Astrocyte of the spinal cord (primary cell): ENCODE measurements at places on chromosomes 16 and 17.

GRCh38 chr17:27824176-27824715 lies 23.9 kb upstream of the NOS2 start:
- no peak for DNase-seq

DNA sequence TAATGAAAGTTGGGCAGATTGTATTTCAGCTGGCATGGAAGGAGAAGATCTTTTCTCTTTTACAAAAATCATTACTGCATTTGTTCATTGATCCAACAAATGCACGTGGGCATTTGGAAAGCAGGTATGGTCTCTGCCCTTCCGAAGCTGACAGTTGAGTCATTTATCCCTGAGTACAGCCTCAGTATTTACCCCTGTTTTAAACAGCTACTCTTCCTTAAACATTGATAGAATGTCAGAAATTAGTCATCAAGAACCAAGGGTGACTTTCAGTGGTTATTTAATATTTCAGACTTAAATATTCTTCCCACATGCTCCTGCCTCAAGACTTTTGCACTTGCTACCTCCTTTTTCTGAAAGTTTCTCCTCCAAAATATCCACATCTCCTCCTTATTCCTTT lies 226.7 kb upstream of the HSBP1 start:
- DNase-seq: no peak

DNA sequence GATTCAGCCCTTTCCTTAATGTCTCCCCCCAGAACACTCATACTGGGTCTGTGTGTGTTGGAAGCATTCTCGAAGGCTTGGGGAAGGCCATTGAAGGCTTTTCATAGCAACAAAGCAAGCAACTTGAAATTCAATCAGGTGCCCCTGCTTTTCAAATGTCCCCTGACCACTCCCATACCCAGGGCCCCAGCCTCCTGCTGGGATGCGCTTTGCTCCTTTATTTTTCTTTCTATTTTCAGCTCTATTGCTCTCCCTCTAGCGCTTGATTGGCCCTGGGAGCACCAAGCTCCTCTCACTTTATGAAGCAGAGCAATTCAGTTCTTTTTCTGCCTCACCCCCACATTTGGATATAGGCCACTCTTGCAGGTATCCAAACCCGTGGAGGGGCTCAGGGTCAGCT lies 92.0 kb downstream of the WSCD1 start:
- no peak for DNase-seq

DNA sequence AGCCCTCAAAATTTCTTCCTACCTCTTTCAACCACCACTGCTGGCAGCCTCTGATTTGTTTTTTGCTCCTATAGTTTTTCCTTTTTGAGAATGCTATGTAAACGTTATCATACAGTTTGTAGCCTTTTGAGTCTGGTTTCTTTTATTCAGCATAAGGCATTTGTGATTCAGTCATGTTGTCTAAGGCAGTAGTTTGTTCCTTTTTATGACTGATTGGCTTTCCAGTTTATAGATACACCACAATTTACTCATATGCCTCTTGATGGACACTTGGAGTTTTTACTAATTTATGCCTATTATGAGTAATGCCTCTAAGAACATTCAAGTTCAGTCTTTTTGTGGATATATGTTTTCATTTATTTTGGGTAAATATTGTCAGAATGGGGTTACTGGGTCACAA lies 136.6 kb downstream of the CHD9 start:
- no peak for DNase-seq

- DNase-seq: no peak
Measured at GRCh38 chr17:21089933-21090901, 36.5 kb upstream of the DHRS7B start.

DNA sequence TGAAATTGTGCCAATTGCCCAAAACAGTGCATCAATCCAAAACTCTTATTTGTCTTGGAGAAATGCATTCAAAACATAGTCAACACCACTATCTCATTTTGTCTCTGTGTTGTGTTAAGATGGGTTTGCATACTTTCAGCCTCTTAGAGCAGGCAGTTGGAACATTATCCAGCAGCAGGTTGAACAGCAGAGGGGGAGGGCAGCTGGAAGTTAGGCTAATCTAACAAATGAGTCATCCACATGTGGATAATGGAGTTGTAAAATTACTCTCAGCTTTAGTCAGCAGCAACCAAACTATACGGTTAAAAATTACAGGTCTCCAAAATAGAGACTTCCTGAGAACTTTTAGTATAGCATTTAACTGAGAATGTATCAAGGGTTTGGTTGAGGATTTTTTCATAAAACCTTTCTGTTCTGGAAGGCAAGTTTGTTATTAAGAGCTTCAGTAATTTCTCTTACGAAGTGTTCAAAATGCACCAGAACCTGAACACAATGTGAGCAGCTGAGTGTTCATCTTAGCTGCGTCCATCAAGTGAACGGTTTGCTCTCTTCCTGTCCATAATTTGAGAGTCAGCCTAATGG lies 46.3 kb downstream of the PRKCA start:
- DNase-seq: peak; percentile 88

DNA sequence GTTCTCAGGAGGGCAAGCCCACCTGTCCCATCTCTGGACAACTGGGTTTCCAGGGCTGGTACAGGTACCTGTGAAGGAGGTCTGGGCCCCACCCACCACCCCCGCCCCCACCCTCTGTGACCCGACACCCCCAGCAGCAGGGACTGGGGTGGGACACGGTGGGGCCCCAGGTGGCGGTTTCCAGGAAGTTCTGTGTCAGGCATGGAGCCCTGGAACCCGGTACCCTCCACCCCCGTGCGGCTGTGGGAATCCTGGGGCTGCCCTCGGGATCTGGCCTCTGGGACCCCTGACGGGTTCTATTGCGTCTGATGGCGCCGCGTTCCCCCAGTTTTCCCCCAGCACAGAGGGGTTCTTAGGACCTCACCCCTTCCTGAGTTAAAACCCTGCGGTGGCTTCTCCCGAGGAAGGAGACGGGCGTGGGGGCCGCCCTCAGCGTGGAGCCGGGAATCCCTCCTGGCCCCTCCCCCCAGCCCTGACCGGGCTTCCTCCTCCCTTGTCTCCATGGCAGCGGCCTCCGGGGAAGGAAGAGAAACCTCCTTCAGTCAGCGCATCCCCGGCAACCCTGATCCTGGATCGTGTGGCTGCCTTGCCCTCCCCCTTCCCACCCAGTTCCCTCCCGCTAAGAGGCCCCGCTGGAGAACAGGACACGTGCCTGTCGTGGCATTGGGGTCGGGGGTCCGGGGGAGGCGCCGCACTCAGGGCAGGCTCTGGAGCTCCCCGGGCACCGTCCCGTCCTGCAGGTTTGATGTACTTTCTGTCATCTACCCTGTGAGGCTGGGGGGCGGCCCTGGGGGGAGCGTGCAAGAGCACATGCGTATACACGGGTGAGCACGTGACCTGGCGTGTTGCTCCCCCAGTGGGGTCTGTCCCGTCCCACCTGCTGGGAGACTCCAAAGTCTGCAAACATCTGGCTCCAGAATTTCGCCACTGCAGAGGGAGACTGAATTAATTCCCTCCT lies 30.3 kb downstream of the CACNA1H start:
- DNase-seq: peak; percentile 54

DNA sequence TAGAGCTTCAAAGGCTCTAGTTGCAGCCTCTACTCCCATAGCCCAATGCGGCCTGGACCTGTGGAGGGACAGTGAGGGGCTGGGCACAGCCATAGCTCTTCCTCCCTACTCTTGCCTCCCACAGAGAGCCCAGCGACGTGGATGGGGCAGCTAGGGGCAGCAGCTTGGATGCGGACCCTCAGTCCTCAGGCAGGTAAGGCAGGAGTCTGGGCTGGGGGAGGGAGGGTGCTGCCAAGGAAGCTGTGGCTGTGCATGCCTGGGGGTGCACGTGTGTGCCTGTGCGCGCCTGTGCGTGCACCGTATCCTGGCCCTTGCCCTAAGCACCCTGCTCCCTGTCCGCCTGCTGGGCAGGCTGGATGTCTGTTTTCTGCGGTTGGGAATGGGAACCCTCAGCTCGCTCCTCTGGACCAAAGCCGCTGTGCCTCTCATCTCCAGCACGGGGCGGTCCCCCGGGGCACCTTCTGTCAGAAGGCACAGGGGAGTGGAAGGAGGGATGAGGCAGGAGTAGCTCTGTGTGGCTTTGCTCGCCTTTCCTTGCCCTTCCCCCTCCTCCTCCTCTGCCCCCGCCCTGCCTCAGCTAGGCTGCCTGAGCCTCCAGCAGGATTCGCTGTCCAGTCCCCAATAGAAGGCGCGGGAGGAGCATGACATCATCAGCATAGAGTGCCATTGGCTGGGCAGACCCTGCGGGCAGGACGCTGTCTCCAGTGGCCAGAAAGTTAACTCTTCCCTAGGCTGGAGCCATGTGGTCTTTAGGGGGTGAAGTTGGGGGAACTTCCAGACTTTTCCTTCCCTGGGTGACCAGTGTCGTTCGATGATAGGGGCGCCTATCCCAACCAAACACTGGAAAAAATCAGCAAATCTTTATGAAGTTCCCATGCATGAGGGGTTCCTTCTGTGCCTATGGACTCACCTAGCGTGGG lies 797 bp downstream of the PRCD start:
- peak; percentile 94 for DNase-seq

DNA sequence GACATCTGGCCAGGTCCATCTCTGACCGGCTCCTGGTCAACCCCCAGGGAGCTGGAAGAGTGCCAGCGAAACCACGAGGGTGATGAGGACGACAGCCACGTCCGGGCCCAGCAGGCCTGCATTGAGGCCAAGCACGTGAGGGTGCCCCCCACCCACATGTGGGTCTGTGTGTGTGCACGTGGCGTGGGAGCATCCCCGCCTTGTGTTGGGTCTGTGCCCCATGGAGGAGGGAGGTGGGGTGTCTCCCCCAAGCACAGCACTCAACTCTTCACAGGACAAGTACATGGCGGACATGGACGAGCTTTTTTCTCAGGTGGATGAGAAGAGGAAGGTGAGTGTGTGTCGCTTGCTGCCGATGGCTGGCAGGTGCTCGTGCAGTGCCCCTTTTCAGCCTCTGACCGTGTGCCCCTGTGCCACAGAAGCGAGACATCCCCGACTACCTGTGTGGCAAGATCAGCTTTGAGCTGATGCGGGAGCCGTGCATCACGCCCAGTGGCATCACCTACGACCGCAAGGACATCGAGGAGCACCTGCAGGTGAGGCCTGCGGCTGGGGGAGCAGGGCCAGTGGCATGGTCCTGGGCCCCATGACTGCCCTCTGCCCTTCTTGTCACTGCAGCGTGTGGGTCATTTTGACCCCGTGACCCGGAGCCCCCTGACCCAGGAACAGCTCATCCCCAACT lies 1.7 kb downstream of the STUB1 start:
- DNase-seq: peak; percentile 19

- no peak for DNase-seq
Measured at GRCh38 chr16:48173889-48174288, 18.1 kb upstream of the ABCC12 start.

DNA sequence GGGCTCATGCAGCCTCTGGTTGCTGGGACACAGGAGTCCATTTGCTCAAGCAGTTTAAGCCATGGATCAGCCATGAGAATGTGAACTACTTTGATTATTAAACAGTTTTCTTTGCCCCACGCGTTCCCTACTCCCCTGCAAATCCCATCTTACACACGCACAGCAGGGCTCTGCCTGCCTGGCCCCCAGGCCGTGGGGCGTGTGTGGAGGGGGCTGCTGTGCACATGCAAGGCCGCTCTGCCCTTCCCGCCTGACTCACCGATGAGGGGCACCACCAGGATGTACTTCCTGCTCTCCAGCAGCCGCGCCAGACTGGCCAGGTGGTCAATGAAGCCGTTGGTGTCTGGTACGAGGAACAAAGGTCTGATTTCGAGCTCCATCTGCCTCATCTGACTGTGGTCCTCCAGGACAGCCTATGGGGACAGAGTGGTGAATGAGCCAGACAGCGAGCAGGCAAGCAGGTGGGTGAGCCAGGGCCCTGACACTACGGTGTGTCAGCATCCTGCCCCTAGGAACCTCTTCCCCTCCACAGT lies 13.7 kb downstream of the HIC1 start:
- DNase-seq: no peak

DNA sequence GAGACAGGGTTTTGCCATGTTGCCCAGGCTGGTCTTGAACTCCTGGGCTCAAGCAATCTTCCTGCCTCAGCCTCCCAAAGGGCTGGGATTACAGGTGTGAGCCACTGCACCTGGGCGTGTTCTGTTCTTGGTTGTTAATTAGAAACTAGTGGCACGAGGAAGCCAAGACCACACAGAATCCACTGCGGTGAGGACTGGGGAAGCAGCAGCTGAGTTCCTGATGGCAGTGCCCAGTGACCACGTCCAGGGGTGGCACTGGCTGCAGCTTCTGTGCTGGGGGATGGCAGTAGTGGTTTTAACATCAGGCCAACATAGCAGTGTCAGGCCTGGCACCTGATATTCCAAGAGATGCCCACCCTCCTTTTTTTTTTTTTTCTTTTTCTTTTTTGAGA lies 39.7 kb upstream of the NDRG4 start:
- DNase-seq: no peak

DNA sequence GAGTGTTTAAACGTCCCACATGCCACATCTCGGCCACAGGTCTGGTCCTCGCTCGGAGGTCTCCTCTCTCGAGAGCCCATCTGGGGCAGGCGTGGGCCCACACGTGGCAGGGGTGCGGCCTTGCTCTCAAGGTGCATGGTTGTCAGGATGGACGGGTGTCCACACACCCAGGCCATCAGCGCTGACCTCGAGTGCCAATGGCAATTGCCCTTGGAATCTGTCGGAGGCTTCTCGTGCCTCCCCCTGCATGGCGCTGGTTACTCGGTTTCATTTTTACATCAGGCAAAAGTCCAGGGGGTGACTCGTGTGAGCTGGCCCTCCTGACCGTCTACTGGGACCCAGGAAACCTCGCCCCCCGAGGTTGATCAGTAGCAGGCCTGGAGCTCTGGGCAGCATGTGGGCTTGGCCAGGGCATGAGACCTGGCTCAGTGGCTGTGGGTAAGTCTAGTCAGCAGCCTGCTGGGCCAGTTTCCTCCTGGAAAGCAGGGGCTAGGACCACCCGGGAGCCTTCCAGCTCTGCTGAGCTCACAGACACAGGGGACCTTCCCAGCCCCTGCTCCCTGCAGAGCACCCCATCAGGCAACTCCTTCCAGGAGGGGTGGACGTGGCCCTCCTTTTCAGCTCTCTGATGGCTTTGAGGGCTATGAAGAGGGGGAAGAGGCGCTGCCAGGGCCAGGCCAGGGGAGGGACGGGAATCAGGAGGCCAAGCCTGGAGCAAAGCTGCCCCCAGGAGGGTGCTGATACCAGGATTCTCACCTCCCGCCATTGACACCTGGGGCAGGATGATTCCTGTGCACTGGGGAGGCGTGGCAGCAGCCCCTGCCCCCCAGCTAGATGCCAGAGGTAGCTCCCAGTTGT lies 3.7 kb upstream of the ZNF469 start:
- no peak for DNase-seq

DNA sequence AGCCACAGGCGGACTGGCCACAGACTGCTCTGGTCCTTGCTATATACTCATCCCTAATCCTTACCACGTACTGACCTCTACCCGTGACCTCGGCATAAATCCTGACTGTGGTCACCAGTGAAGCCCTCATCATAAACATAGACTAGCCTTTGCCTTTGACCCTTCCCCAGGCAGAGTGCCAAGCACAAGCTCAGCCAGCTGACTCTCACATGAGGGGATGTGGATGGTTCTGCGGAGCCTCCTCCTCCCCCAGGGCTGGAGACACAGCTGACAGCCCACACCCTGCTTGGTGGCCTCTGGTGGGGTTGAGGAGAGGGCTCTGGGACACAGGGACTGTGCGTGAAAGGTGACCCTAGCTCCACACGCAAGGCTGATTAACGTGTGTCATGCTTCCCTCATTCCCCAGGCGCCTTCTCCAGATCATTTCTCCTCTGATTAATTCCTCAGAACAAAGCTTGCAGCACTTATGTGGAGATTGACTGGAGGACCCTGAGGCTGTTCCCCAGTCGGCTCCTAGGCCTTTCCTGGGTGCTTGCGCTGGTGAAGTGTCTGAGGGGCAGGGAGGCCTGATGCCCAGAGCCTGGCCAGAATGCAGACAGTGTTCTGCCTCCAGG lies 241.5 kb upstream of the NLRP1 start:
- DNase-seq: peak; percentile 59
